ENCODE measurements at places on chromosomes 11 and 22.

GRCh38 chr11:132361011-132361550 lies 990.7 kb downstream of the NTM start:
- DNase-seq, result no peak

GRCh38 chr11:21465203-21465602 lies 727.7 kb upstream of the ANO5 start:
- no peak for DNase-seq

- DNase-seq, result peak; percentile 86
Observed at GRCh38 chr11:93089474-93090102, 108.2 kb downstream of the SLC36A4 start.

- no peak for DNase-seq
Observed at GRCh38 chr22:24969560-24970301, 17.2 kb downstream of the KIAA1671 start.

GRCh38 chr22:31332886-31333285 lies 13.3 kb downstream of the PATZ1 start:
- no peak for DNase-seq

DNA sequence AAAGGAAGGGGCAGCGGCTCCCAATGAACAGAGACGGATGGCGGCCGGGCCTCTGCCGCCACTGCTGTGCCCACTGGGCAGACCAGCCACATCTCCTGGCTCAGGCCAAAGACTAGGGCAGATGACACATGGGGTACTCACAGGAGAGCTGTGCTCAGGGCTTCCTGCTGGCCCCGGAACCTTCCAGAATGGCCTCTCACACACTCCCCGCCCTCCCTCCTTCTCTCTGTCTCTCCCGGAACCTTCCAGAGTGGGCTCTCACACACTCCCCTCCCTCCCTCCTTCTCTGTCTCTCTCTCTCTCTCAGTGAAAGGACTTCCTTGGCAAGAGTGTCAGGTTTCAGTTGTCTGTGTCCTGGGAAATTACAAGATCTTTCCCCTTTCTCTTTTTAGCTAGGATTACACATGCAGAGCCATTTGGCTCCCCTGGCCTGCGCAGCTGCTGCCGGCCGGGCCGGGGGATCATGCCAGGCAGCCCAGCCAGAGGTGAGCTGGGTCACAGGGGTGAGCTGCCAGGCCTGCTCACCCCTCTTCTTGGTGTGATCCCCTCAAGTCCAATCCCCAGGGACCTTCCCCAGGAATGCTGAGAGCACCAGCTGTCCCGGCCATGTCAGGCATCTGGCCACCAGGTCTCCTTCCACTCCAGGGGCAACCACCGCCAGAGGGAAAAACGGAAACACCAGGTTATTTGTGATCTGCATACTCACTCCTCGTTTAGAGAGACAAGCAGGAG lies 45.3 kb upstream of the ADA2 start:
- DNase-seq, result no peak

GRCh38 chr11:131518305-131518838 lies 148.0 kb downstream of the NTM start:
- no peak for DNase-seq

- no peak for DNase-seq
Observed at GRCh38 chr11:74237541-74237940, 66.5 kb downstream of the PPME1 start.

DNA sequence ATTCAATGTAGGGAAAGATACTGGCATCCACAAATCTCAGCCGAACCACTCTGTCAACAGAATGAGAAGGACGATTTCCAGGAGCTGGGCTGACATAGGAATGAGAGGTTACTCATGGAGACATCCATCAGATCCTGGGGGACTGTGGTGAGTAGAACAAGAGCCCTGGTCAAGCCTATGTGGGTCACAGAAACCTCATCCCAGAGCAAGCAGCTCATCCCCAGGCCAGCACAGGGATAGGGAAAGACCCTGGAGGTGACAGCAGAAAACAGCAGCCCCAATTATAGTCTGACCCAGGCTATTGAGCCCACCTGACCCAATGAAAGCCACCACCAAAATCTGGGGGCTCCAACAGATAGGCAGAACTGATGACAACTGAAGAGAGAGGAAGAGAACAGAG lies 128.0 kb upstream of the SERPIND1 start:
- DNase-seq, result no peak

DNA sequence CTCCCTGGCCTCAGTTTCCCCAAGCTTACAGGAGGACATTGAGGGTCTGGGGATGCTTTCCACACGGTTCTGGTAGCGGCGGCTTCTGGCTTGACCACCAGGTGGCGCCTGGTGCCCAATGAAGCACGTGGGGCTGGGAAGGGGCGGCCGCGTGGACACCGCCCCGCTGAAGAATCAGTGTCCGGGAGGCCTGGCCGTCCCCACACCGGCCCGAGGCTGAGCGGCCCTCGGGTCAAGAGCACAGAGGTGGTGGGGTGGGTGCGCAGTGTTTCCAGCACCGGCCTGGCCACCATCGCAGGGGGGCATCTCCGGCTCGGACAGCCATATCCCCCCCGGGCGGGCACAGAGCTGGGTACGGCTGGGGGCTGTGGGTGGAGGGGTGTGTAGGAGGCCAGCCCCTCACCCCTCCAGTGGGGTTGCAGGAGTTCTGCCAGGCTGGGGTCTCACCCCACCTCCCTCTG lies 27.8 kb upstream of the PPARA start:
- DNase-seq, result peak; percentile 88

DNA sequence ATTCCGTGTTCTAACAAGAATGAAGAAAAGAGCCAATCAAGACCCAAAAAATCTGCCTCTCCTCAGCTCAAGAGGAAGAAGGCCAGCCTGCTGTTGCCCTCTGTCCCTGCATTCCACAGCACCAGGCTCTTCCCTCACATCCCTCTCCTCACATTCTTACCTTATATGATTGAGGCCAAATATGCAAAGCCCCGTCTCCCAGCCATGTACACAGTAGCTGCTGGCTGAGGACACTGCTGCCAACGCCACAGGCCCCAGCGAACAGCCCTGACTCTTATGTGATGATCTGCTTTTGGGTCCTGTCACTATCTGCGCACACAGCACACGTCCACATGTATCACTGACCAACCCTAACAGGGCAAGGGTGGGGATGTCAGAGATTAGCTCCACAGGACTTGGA lies 60.2 kb downstream of the MICAL3 start:
- DNase-seq, result no peak

DNA sequence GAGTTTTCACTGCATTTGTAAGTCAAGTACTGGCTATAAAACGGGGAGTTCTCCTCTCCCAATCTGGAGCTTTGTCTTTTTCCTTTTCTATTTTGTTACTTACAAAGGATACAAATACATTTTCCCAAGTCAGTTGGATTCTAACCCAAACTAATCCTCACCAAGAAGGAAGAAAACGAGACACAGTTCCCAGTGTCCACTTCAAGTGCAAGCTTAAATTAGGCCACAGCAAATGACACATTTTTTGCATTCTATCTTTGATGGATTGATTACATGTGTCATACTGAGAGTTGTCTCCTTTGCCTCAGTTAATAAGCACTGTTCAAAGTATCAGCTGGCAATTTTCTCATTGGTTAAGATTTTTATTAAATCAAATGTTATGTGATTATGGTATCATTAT lies 296.7 kb upstream of the ANO5 start:
- DNase-seq, result no peak

DNA sequence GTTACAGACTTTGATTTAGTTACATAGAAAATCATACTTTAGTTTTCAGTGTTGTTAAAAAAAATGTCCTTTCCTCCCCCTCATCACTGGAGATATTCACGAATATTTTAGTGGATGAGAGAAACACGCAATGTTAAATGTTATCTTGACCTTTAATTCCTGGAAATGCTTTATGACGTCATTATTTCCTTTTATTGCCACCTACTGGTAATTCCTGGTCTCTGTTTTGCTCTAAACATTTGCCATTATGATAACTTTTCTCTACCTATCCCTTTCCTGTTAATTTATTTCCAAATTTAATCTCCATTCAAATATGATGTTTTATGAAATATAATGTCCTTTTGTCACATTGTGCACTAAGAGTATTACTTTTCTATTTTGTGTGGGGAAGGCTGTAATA lies 770.6 kb downstream of the FAM181B start:
- DNase-seq, result peak; percentile 63

DNA sequence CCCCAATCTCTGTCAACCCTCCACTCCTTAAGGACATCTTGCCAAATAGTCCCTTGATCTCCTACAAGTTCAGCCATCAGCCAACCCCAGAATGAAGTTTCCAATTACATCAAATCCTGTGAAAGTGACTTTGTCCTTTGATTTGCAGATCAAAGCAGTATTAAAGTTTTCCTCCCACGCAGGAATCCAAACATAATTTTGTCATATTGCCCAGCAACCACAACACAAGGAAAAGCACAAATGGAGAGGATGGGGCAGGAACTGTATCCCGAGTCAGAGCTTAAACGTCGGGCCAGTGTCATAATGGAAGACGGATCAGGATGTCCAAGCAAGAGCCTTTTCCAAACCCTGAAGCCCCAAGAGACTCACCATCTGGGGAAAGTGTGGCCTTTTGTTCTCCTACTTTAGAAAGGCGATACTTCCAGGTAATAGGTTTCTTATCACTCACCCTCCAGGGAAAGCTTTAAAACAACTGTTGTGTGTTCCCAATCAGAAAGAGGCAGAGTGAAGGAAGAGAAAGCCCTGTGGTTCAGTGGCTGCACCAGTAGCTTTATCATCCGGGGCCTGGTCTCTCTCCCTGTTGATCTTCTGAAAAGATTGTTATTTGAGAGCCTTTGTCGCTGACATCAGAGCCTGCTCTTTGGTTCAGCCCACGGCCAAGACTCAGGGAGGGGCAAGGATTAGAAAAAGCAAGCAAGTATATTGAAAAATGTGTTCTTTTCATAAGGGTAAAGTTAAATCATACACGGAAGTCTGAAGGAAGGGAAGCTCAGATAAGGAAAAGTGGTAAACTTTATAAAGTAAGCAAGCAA lies 41.7 kb downstream of the EXPH5 start:
- no peak for DNase-seq

All from Karpas-422 (cell line).